HFFc6 (cell line): ENCODE measurements at places on chromosomes 13 and 19.

DNA sequence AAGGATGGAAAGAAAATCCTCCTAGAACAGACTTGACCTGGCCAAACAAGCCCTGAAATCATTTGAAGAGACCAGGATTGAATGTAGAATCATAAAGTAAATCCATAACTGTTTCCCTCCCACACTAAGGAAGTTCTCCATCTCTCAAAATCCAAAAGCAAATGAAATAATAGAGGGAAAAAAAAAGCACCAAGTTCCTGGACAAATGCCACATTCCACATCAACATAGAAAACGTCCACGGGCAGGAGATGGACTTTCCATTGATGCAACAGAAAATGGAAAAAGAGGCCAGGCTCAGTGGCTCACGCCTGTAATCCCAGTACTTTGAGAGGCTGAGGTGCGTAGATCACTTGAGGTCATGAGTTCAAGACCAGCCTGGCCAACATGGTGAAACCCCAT is 56.2 kb downstream of the INSR start:
- DNase-seq: no peak

GRCh38 chr13:79901336-79901735 is 420.4 kb downstream of the NDFIP2 start:
- DNase-seq: peak; percentile 5

GRCh38 chr13:36360903-36361302 is 14.7 kb upstream of the SPART start:
- DNase-seq: no peak

GRCh38 chr13:97269603-97270002 is 47.5 kb downstream of the MBNL2 start:
- DNase-seq: no peak

DNA sequence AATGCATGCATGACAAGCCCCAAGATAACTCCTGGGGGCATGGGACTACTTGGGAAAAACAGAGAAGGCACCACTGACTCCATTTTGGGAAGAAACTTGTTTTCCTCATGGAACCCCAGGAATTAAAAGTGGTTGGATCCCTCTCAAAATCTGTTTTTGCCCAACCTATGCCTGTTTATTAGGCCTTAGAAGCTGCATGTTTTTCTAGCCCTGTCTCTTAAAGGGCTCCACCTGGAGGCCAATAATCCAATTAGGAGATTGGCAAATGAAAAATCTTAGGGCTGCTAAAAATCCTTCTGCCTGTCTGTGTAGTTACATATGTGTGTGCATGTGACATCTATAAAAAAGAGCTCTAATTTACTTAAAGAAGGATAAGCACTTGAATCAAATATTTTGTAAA is 26.9 kb downstream of the MED4 start:
- DNase-seq: no peak

GRCh38 chr19:2900296-2901252 is at the start of gene ZNF57:
Gene ZNF57 (plus strand): TSS chr19:2900928. CDS start chr19:2901046, 118 bp downstream.
- DNase-seq: peak; percentile 99

GRCh38 chr13:50882816-50883435 is 26.7 kb upstream of the RNASEH2B start:
- DNase-seq: no peak

DNA sequence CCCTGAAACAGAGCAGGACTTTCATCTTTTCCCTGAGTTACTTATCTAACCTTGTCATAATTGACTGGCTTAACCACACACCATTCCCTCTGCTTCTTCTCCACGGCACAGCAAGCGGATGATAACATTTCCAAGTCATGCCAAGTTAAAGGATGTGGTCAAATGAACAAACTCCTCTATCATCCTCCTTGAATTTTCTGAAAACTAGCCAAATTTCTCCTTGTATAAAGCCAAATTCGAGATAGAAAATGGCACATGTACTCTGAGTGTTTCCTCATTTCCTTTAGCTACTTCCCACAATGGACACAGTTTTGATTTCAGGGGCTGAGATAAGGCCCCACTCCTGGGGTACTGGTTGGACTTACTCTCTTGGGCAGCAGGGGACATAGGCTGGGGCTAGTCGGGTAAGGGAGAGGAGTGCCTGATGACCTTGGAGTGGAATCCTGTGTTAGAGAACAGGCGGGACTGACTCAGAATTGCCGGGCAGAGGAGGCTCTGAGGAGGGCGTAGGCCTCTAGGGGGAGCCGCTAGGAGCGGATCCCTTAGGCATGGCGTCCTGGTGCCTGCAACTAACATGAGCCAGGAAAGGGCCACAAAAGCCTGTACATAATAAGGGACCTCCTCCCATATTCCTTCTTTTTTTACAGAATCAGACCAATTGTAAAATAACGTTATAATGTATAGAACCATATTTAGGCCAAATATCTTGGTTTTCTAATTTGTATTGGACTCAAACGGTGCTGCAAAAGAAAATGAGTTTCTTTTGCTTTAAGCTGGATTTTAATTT is 20.3 kb upstream of the TMTC4 start:
- DNase-seq: peak; percentile 4

DNA sequence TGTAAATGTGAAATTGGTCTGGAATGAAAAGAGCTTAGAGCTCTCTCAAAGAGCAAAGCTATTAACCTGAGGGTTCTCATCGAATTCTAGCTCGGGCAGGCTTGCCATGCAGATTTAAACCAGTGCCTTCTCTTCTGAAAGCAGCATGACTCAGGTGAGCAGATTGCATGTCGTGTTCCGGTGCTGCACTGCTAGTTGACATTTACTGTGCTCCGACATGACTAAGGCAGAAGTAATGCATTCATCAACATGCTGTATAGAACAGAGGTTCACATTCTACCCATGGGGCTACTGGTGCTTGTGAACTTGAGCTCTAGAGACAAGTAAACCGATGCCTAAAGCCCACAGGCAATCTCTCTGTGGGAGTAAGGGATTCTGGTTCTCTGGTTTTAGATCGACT is 947.7 kb downstream of the EFNB2 start:
- DNase-seq: no peak

DNA sequence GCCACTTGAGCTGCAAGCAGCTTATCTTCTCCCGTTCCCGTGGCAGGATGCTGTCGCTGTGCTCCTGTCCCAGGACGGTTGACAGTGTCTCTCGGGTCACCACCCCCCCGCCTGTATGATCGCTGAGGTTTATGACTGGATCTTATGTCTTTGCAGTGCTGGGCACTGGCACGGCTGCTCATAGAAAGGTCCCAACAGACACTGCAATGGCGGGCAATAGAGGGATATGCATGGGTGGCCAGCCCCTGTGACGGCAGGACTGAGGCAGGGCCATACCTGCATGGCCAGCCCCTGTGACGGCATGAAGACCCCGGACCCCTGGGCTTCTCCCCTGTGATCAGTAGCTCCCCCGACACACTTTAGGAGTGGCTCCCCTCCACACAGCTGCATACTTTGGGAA is 307.2 kb downstream of the TEX29 start:
- DNase-seq: no peak

- no peak for DNase-seq
Observed at GRCh38 chr19:50794876-50795663, 4.9 kb downstream of the ACP4 start.

DNA sequence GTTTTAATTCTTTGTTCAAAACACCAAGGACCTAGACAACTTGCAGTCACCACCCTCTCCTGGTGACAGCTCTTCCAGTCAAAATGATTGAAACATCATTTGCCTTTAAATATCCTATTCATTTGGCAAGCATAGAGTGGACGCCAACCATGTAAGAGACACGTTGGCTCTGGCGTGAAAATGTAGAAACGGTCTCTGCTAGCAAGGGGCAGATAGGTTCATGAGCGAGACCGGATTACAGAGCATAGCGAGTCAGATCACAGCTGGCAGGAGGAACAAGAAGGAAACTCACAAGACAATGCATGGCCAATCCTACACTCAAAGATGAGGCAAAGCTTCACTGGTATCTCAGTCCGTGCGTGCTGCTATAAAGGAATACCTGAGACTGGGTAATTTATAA is 759.5 kb downstream of the UQCRFS1 start:
- no peak for DNase-seq

DNA sequence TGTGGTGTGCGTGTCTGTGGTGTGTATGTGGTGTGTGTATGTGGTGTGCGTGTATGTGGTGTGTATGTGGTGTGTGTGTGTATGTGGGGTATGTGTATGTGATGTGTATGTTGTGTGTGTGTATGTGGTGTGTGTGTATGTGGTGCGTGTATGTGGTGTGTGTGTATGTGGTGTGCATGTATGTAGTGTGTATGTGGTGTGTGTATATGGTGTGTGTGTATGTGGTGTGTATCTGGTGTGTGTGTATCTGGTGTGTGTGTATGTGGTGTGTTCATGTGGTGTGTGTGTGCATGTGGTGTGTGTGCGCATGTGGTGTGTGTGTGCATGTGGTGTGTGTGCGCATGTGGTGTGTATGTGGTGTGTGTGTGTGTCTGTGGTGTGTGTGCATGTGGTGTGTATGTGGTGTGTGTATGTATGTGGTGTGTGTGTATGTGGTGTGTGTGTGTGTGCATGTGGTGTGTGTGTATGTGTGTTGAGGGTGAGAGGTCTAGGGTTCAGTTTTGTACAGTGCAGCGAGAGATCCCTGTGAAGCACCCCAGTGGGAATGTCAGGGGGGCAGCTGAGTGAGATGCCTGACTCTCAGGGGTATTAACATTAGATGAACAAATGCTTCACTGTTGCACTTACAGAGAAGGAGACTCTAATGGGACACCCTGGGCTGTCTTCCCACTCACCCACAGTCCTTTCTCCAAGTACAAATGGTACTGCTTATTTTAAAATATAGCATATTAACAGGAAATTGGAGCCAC is 61.3 kb upstream of the MEDAG start:
- DNase-seq: no peak

GRCh38 chr19:8451885-8452284 is 7.1 kb downstream of the HNRNPM start:
- peak; percentile 58 for DNase-seq

DNA sequence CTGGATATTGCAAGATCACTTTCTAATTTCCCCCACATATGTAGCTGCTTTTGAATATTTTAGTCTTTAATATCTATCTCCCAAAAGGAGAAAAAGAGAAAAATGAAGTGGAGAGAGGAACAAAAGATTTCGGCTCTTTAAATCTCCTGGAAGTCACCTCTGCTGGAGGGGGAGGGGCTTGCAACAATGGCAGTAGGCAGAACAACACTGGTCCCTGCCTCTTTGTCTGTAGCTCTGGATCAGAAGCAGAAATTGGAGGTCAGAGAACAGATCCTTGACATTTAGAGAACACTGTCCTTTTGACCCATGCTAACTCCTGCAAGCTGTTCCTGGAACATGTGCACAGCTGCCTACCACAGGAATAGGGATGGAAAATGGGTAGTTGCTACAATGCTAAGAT is 86.7 kb upstream of the GPR12 start:
- no peak for DNase-seq

- DNase-seq: no peak
Observed at GRCh38 chr19:3020321-3020960, 8.6 kb downstream of the TLE2 start.

- peak; percentile 15 for DNase-seq
Observed at GRCh38 chr13:106186366-106187030, 349.0 kb downstream of the EFNB2 start.

DNA sequence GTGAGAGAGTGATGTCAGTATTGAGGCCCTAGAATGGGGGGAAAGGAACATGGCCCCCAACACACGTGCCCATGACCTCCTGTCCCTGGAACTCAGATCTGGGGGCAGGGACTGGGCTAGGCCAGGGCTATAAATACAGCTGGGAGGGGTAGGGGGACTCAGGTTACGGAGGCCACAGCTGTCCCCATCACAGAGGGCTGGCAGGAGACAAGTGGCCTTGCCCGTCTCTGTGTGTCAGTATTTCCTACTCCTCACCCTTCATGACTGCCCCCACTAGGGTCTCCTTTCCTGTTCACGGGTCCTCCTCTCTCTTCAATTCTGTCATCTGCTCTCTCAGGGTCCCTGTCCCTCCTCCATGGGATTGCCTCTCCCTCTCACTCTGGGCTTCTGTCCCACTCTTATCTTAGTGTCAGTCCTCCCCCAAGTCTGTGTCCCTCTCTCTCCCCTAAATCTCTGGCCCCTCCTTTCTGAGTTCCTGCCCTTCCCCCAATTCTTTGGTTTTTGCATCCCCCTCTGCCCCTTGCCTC is 687 bp upstream of the HRC start:
- no peak for DNase-seq

GRCh38 chr19:50777830-50778303 is 7.6 kb downstream of the GPR32 start:
- DNase-seq: no peak

GRCh38 chr19:18657590-18658365 is 20.9 kb downstream of the KLHL26 start:
- no peak for DNase-seq

DNA sequence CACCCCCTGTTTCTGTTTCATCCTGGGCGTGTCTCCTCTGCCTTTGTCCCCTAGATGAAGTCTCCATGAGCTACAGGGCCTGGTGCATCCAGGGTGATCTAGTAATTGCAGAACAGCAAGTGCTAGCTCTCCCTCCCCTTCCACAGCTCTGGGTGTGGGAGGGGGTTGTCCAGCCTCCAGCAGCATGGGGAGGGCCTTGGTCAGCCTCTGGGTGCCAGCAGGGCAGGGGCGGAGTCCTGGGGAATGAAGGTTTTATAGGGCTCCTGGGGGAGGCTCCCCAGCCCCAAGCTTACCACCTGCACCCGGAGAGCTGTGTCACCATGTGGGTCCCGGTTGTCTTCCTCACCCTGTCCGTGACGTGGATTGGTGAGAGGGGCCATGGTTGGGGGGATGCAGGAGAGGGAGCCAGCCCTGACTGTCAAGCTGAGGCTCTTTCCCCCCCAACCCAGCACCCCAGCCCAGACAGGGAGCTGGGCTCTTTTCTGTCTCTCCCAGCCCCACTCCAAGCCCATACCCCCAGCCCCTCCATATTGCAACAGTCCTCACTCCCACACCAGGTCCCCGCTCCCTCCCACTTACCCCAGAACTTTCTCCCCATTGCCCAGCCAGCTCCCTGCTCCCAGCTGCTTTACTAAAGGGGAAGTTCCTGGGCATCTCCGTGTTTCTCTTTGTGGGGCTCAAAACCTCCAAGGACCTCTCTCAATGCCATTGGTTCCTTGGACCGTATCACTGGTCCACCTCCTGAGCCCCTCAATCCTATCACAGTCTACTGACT is at the start of gene KLK3:
Gene KLK3, plus strand, starts transcription at position 280 of the 775 bp plus-strand sequence. Its CDS starts 41 bp downstream, at position 321.
- DNase-seq: no peak

- DNase-seq: no peak
Observed at GRCh38 chr13:76020421-76020955, 384.4 kb downstream of the LMO7 start.

DNA sequence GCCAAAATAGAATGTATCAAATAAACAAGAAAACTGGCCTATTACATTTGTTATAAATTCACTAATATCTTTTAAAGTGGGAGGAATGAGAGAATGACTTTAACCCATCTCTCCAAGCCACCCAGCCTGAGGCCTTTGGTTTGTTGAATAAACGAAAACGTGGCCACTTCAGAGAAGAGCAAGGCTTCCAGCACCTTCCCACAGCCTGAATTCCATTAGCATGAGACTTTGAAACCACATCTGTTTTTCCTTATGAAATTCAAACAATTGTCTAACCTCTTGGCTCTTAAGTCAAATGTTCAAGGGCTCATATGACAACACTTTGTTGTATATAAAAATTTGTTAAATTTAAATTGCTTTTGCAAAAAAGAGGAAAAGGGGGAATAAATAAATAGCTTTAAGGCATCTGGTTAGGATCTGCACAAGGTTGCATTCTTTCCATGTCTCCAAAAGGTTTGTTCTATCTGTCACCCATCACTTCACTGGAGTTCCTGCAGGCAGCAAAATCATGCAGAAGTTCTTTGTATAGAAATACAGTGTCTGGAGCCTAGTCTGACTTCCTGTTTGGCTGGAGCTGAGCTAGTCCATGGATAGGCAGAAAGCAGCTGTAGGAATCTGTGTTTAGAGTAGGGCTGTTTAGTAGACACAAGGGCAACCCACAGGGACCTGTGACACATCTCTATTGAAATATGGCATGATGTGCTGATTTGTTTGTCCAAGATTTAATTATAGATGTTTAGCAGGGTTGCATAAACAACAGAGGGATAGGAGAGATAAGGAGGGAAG is 502.3 kb downstream of the KCTD12 start:
- peak; percentile 73 for DNase-seq
